Transverse colon (tissue), 4 donors: ENCODE measurements at places on chromosomes 1 and 21. TPM values are rescaled to one million over a fixed set of nuclear protein-coding genes. Genes with fewer than 3 reads are reported as not detected.

Gene PLA2G5
- 3.1 TPM for total RNA-seq

Gene PLD5
- total RNA-seq, result not detected

Gene C1orf216
- 6.7 TPM for total RNA-seq

Gene OLIG1
- total RNA-seq, result not detected

Gene NUP210L
- not detected for total RNA-seq

Gene SYDE2
- total RNA-seq, result 16.4 TPM

Gene TSACC
- total RNA-seq, result not detected

Gene PMVK
- total RNA-seq, result 10.3 TPM

Gene HFM1
- total RNA-seq, result 30.7 TPM

Gene CLDN8
- 49.5 TPM for total RNA-seq

Gene GSTM2
- total RNA-seq, result 58.7 TPM

Gene LCE1E
- total RNA-seq, result not detected

DNA sequence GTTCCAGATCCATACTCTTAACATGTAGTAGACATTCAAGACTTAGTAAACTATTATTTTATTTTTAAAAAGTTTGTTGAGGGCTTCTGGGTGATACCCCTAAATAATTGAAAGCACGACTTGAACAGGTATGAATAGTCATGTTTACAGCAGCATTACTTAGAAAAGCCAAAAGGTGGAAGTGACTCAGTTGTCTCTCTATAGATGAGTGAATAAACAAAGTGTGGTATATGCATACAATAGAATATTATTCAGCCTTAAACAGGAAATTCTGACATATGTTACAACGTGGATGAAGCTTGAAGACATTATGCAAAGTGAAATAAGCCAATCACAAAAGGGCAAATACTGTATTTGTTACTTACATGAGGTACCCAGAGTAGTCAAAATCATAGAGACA is 26.5 kb downstream of the TSNAX start:
- H3K27ac ChIP-seq, result no peak overlapping the region
- no peak overlapping the region for H3K4me3 ChIP-seq
- no peaks in the 10 kb centered on the region for H3K27me3 ChIP-seq
- H3K36me3 ChIP-seq, result no peaks in the 10 kb centered on the region
- no peaks in the 10 kb centered on the region for H3K4me1 ChIP-seq

- no peaks in the 10 kb centered on the region for H3K27me3 ChIP-seq
- no peak overlapping the region for H3K4me3 ChIP-seq
- no peak overlapping the region for H3K27ac ChIP-seq
- peaks cover 9% of the 10 kb centered on the region for H3K4me1 ChIP-seq
These were observed 149.7 kb downstream of the PGBD5 start for GRCh38 chr1:230276401-230276800.

DNA sequence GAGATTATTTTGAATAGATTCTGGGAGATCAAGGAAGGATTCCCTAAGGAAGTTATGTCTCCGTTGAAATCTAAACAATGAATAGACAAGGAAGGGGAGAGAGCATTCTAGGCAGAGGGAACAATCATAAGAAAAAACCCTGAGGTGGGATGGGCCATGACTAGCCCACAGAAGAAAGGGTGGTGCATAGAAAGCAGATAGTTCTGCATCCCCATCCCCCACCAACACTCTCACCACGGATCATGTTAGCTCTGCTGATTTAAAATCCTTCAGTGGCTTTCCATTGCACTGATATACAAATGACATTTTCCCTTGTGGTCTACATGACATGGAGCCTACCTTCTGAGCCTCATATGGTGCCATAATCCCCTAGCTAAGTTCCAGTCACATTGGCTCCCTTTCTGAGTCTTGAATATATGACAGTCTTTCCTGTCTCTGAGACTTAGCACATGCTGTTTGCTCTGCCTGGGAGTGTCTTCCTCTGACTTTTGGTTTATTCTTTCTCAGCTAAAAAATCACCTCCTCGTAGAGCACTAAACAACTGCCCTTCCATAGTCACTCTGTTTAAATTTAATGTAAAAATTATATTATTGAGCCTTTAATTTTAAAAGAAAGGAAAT is 15.2 kb downstream of the SCMH1 start:
- H3K27ac ChIP-seq, result no peak overlapping the region
- H3K27me3 ChIP-seq, result no peaks in the 10 kb centered on the region
- H3K36me3 ChIP-seq, result no peaks in the 10 kb centered on the region
- peaks cover 10% of the 10 kb centered on the region for H3K4me1 ChIP-seq
- DNase-seq, result no peak

- no peaks in the 10 kb centered on the region for H3K36me3 ChIP-seq
- H3K4me3 ChIP-seq, result no peak overlapping the region
- H3K27ac ChIP-seq, result no peak overlapping the region
- DNase-seq, result no peak
These were observed 10.1 kb upstream of the MAP1LC3C start for GRCh38 chr1:242008826-242009495.

- H3K36me3 ChIP-seq, result no peaks in the 10 kb centered on the region
- no peaks in the 10 kb centered on the region for H3K4me1 ChIP-seq
- DNase-seq, result no peak
- no peak overlapping the region for H3K27ac ChIP-seq
- H3K4me3 ChIP-seq, result no peak overlapping the region
- no peaks in the 10 kb centered on the region for H3K27me3 ChIP-seq
These were observed 47.3 kb upstream of the USP1 start for GRCh38 chr1:62389531-62389930.

GRCh38 chr1:32972814-32973428 is 8.3 kb upstream of the RNF19B start:
- H3K27me3 ChIP-seq, result peaks cover 13% of the 10 kb centered on the region
- no peaks in the 10 kb centered on the region for H3K4me1 ChIP-seq
- no peaks in the 10 kb centered on the region for H3K36me3 ChIP-seq
- peak overlapping the region; percentile 48 for H3K4me3 ChIP-seq
- DNase-seq, result peak; percentile 43

DNA sequence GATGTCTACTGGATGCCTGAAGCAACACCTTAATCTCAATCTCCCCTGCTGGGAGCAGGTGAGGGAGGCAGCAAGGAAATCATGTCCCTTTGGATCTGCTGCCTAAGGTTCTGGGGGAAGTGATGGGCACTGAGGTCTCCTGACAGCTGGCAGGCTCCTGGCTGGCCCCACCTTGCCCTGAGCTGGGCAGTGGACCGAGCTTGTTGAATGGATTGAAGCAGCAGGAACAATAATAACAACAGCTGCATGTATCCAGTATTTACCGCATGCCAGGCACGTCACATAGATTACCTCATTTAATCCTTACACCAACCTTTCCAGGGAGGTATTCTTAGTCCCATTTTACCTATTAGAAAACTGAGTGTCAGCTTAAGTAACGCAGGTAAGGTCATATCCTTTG is 133.9 kb downstream of the PLXNA2 start:
- no peak for DNase-seq
- H3K36me3 ChIP-seq, result no peaks in the 10 kb centered on the region
- H3K4me1 ChIP-seq, result peaks cover 8% of the 10 kb centered on the region
- no peak overlapping the region for H3K4me3 ChIP-seq

DNA sequence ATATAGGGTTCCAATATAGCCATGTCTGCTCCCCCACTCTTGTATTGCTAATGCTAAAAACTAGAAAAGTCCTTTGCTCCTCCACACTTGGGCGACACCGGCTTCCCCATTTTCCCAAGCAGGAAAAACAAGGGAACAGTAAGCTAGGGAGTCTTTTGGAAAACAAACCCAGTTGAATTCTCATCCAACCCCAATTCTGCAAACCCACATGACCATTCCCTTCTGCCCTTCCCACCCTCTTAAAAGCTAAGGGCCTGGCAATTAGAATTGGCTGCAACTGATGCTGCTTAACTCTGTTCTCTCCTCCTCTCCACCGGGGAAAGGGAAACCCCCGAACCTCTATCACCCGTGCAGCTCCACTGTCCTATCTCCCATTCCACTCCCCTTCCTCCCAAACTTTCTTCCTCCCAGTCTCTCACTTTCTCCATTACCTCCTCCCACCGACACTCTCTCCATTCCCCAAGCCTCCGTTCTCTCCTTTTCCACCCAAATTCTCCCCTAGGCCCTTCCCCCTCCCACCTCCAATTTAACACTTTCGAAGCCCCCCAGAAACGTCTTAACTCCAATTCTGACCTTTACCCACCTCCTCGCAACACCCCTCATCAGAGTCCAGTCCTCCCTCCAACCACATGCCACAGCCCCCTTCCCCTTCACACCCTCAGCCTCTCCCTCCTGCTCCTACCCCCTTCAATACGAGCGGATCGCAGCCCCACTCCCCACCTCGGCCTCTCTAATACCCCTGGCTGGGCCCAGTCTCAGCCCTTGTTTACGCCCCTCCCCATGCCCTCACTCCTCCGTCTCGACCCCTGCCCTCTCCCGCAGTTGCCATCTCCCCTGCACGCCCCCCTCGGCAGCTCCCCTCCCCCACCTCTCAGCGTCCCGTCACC is 701 bp downstream of the DEDD start:
- no peaks in the 10 kb centered on the region for H3K27me3 ChIP-seq
- H3K4me1 ChIP-seq, result peaks cover 55% of the 10 kb centered on the region
- H3K36me3 ChIP-seq, result peaks cover 5% of the 10 kb centered on the region
- no peak for DNase-seq
- peak overlapping the region; percentile 60 for H3K4me3 ChIP-seq

- no peaks in the 10 kb centered on the region for H3K36me3 ChIP-seq
- no peaks in the 10 kb centered on the region for H3K27me3 ChIP-seq
- peak overlapping the region; percentile 66 for H3K27ac ChIP-seq
- H3K4me1 ChIP-seq, result no peaks in the 10 kb centered on the region
- no peak overlapping the region for H3K4me3 ChIP-seq
These were observed 136.8 kb downstream of the NOS1AP start for GRCh38 chr1:162206300-162206699.

GRCh38 chr1:208160259-208160819 is 83.8 kb downstream of the PLXNA2 start:
- no peak overlapping the region for H3K4me3 ChIP-seq
- H3K36me3 ChIP-seq, result no peaks in the 10 kb centered on the region
- H3K4me1 ChIP-seq, result peaks cover 62% of the 10 kb centered on the region
- no peaks in the 10 kb centered on the region for H3K27me3 ChIP-seq

DNA sequence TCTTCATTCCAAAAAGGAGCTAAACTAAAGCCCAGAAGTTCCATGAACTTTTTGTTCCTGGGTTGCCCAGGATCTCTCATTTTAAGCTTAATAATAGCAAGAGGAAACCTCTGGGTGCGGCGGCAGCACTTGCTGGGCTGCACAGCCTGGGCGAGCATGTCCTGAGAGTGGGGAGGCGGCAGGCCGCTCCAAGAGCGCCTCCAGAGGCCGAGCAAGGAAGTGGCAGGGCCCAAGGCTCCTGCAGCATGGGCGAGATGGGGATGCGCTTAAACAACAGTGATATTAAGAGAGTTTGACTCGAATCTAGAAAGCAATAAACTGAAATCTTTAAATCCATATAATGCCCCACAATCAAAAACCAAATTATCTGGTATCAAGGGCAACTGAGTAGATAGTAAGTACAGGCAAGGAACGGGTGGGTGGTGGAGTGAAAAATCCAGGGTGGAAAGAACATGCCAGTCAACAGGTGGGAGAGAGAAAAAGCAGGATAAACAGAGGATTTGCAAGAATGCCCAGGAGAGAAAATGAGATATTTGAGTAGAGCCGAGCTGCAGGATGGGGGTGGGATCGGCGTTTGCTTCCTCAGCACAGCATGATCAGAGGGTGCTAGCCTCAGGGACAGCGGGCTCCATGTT is 14.1 kb upstream of the TNR start:
- peak; percentile 18 for DNase-seq
- no peak overlapping the region for H3K4me3 ChIP-seq
- no peaks in the 10 kb centered on the region for H3K4me1 ChIP-seq
- no peaks in the 10 kb centered on the region for H3K36me3 ChIP-seq
- H3K27ac ChIP-seq, result no peak overlapping the region

- no peaks in the 10 kb centered on the region for H3K4me1 ChIP-seq
- H3K36me3 ChIP-seq, result no peaks in the 10 kb centered on the region
- no peaks in the 10 kb centered on the region for H3K27me3 ChIP-seq
- H3K4me3 ChIP-seq, result no peak overlapping the region
- no peak overlapping the region for H3K27ac ChIP-seq
- no peak for DNase-seq
These were observed 66.9 kb downstream of the PRDM2 start for GRCh38 chr1:13766592-13767564.

DNA sequence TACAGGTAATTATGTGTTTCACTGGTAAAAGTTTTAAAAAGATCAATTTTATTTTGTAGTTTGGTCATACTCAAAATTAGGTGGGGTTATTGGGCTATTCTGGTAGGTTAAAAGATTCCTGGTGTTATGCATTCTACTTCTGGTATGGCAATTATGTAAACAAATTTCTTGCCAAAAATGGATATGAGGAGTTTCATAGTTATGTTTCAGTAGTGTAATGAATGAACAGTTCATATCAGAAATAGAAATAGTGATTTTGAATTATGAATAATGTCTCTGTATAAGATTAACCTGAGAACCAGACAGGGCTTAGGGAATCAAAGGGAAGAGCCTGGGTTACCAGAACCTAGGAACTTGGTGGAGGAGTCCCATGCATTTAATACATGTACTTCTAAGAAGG is 15.9 kb downstream of the ATF6 start:
- H3K27me3 ChIP-seq, result no peaks in the 10 kb centered on the region
- DNase-seq, result no peak
- H3K36me3 ChIP-seq, result no peaks in the 10 kb centered on the region
- H3K4me1 ChIP-seq, result no peaks in the 10 kb centered on the region

DNA sequence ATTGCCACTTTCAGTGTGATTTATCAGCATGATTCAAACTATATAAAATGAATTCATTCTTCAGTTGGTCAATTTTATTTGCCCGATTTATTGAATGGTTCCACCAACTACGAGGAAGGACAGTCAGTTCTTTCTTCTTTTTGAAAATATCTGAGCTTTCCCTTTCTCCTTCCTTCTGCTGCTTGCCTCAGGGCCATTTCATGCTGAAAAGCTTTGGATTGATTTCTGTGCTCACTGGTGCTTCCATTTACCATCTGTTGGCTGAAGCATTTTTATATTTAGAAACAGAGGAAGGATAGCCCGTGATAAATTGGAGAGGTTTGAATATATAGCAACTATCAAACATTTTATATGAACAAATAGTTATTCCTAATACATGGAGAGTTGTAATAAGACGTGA is 68.9 kb upstream of the ADAMTS5 start:
- DNase-seq, result no peak
- H3K4me3 ChIP-seq, result no peak overlapping the region
- H3K27ac ChIP-seq, result no peak overlapping the region
- H3K4me1 ChIP-seq, result no peaks in the 10 kb centered on the region
- H3K27me3 ChIP-seq, result no peaks in the 10 kb centered on the region

DNA sequence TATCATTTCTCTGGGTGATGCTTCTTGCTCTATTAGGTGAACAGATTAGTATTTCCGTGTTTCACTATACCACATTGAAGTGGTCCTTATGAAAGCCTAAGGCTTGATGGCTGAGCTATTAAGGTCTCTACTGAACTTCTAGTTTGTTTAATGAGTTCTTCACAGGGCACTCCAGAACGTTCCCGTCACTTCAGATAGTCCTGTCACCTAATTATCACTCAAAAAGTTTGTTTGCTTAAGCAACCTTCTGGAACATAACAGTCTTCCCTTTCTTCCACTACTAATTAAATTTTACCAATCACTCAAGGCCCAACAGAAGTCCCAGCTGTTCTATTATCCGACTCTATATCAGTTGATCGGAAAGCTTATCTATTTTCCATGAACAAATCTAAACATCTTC is 104.6 kb upstream of the ZC3H11B start:
- no peaks in the 10 kb centered on the region for H3K36me3 ChIP-seq
- no peak for DNase-seq

- H3K4me1 ChIP-seq, result no peaks in the 10 kb centered on the region
- H3K27me3 ChIP-seq, result no peaks in the 10 kb centered on the region
- no peak overlapping the region for H3K27ac ChIP-seq
- no peaks in the 10 kb centered on the region for H3K36me3 ChIP-seq
These were observed 803.1 kb downstream of the USP25 start for GRCh38 chr21:16532840-16533239.
